CD4-positive, alpha-beta T cell treated with Interleukin-1 beta for 1 hour (primary cell): ENCODE measurements at places on chromosomes 16 and 17.

GRCh38 chr17:50022463-50023130 is 27.6 kb upstream of the DLX3 start:
- no peak for DNase-seq

- DNase-seq = no peak
Observed at GRCh38 chr17:69430488-69430887, 16.0 kb downstream of the MAP2K6 start.

- DNase-seq = no peak
Observed at GRCh38 chr17:63722403-63722802, 19.2 kb downstream of the STRADA start.

DNA sequence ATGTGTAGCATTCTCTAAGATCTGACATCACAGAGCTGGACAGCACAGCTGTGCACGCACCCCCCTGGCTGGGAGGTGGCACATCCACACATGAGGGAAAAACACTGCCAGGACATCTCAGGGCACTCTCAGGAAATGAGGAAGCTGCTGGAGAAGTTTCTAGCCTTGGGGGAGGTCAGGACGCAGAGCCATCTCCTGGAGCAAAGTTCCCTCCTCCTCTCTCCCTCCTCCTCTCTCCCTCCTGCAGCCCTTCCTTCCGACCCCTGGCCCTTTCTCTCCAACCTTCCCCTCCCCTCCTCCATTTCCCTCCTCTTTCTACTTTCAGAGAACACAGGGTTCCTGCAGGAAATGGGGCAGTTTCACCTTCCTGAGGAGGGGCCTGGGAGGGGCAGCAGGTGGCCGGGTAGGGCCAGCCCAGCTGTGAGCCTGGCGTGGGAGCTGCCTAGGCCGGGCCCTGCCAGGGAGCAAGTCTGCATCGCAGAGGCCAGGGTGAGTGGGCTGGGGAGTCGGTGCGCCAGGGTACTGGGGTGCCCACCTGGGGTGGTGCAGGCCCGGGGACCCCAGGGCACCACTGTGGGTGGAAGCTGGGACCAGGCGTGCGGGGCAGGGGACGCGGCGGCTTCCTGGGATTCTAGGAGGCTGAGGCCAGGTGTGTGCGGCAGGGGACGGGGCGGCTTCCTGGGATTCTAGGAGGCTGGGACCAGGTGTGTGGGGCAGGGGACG is at the start of gene DPEP1:
Gene DPEP1 (plus strand): TSS at position 412 of the 723 bp plus-strand sequence. CDS start 16,769 bp downstream, outside the sequence.
- DNase-seq = no peak

DNA sequence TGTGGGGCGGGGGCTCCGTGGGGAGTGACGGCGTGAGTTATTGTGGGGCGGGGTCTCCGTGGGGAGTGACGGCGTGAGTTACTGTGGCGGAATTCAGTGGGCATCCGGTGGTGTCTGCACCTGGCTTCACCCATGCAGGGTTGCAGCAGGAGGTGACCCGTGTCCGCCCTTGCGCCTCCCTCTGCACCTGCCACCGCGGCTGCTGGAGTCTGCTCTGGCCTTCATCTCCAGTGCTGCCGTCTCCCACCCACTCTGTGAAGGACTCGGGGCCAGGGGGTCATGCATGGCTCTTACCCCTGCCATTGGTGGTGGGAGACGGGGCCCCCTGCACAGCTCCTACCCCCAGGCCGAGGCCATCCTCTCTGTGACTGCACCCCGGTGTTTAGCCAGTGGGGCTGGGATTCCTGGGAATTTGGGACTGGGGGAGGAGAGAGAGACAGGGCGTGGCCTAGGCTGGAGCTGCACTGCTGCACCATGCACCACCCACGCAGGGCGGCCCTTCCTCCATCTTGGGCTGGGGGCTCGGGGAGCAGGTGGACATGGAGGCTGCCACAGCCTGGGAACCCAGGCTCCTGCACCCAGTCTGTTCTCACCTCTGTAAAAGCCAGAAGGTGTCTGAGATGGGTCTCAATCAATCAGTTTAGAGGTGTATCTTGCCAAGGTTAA is 1.3 kb upstream of the PABPN1L start:
- no peak for DNase-seq

GRCh38 chr16:57479205-57479975 is 6.9 kb downstream of the DOK4 start:
- DNase-seq = no peak

- DNase-seq = no peak
Observed at GRCh38 chr17:43118679-43119615, 6.2 kb downstream of the BRCA1 start.

GRCh38 chr17:69967910-69968411 is 107.1 kb upstream of the KCNJ16 start:
- DNase-seq = no peak

DNA sequence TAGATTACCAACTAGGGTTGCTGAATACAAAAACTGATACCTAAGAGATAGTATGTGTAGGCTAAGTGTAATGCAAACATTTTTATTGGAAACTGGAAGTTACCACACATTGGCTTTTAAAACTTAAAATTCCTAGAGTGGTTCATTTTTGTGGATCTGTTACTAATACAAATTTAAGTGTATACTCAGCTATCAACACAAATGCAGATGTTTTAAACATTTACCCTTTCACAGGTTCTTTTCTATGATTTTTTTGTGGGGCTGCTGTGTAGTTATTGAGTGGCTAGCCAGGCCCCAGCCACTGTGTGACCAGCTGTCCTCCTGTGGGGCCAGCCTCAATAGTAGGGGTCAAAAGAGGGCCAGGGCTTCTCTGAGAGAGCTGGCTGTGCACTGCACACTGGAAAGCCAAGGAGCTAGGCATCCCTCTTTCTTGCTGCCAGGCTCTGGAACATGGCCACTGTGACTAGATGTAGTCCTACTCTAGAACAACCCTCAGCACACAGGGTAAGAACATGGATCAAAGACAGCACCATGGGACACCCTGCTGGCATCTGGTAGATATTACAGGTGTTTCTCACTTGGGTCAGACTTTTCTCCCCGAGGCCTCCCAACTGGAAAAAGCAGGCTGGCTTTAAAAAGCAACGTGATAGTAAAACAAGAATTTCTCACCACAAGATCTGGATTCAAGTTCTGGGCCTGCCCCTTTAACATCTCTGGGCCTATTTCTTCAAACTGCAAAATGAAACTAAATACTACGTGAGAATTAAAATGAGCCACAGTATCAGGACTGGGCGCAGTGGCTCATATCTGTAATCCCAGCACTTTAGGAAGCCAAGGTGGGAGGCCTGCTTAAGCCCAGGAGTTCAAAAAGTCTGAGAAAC is 7.3 kb upstream of the VEZF1 start:
- peak; percentile 68 for DNase-seq

DNA sequence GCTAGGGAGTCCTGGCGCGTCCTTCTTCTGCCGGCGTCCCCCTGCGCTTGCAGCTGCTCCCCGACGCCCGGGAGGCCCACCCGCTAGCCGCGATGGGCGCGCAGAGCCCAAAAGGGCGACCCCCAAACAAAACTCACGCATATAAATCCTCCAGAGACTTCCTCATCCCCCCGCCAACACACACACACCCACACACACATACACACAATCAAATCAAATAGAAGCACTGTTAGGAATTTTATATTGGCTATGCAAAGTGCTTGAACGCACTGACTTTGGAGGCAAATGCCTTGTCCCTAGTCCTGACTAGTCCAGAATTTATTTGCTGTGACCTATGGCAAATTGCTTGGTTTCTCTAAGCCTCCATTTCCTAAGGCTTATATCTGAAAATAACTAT is 23.8 kb upstream of the CRYM start:
- no peak for DNase-seq

DNA sequence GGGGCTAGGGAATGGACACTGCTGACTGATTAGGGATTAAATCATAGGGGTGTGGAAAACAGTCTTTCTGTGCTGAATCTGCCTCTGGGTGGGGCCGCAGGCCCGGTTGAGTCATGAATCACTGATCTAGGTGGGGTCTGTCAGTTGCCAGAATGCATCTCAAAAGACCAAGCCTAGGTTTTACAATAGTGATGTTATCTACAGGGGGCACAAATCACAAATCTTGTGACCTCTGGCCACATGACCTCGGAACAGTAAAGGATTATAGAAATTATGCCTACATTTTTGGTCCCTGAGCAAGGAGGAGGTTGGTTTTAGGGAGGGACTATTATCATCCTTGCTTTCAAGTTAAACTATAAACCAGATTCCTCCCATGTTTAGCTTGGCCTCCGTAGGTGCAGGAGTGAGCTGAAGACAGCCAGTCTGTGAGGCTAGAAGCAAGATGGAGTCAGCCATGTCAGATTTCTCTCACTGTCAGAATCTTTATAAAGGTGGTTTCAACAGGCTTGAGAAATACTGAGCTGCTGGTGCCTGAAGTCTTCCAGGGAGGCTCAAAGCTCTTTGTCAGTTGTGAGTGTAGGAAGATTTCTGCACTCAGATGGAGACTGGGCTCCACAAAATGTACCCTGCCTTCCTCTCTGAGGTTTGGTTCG is 12.9 kb downstream of the GNGT2 start:
- no peak for DNase-seq

GRCh38 chr16:425740-426114 is 278 bp downstream of the RAB11FIP3 start:
- DNase-seq = no peak

GRCh38 chr16:81224824-81225223 is 13.7 kb upstream of the BCO1 start:
- no peak for DNase-seq

DNA sequence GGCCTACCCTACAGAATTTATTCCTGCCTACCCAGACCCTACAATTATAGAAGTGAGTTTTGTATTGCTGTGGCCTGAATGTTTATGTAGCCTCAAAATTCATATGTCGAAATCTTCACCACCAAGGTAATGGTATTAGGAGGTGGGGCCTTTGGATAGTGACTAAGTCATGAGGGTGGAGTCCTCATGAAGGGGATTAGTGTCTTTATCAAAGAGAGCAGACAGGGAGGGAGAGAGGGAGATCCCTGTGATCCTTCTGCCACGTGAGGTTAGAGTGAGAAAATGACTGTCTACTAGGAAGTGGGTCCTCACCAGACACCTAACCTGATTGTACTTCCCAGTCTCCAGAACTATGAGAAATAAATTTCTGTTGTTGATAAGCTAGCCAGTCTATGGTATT is 981 bp upstream of the DUXB start:
- no peak for DNase-seq

GRCh38 chr17:6768447-6768846 is 7.6 kb upstream of the FBXO39 start:
- no peak for DNase-seq

DNA sequence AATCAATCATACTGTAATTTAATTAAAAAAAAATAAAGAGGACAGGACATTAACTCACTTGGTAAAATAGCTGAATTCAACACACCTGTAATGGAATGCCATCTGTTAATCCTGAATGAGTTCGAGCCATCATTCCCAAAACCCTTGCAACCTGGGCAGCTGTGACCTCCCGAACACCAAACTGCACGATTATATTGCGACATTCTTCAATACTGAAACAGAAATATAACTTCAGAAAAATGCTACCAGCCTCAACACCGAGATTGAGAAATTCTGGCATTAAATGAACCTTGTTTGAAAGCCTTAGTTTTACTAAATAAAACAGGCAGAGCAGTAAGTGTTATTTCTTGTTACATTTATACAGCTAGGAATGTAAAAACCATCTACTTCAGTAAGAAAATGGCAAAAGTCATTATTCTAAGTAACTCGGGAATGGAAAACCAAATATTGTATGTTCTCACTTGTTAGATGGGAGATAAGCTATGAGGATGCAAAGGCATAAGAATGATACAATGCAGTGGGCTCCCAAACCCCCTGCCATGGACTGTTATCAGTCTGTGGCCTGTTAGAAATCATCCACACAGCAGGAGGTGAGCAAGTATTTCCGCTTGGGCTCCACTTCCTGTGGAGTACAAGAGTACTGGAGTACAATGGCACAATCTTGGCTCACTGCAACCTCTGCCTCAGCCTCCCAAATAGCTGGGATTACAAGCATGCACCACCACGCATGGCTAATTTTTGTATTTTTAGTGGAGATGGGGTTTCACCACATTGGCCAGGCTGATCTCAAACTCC is 46.5 kb downstream of the CNOT1 start:
- DNase-seq = no peak

- DNase-seq = peak; percentile 20
Observed at GRCh38 chr16:81752225-81752875, 26.7 kb upstream of the PLCG2 start.

- no peak for DNase-seq
Observed at GRCh38 chr16:51440131-51440889, 289.2 kb upstream of the SALL1 start.

DNA sequence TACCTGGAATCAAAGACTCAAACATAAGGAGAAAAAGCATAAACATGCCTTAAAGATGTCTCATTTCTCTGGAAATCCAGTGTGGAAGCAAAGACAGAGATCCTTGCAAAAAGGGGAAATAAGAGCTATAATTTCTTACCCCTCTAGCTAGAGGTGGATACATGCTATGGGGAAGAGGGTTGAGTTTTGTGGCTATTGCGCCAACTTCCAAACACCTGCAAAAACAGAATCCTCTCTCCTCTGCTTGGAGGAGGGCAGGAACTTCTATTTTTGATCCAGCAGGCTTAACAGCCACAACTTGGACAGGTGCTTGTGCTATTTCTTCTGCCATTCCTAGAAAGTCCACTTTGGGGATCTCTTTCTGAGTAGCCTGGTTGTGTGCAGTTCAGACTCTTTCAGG is 21.5 kb upstream of the NUDT7 start:
- DNase-seq = no peak

- no peak for DNase-seq
Observed at GRCh38 chr17:4518901-4519300, 20.2 kb downstream of the SPNS2 start.

DNA sequence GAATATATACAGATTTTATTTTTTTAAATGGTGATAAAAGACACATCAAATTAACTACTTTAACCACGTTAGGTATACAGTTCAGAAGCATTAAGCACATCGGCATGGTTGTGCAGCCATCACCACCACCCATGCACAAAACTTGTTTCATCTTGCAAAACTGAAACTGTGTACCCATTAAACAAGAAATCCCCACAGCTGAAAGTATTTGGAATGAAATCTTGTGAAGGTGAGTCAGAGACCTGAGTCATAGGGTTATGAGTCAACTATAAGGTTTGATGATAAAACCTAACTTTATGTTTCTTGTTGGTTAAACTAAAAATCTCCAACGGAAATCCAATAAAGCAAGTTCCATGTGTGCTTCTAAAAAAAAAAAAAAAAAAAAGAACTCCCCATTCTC is 561.6 kb upstream of the PSMD7 start:
- no peak for DNase-seq

DNA sequence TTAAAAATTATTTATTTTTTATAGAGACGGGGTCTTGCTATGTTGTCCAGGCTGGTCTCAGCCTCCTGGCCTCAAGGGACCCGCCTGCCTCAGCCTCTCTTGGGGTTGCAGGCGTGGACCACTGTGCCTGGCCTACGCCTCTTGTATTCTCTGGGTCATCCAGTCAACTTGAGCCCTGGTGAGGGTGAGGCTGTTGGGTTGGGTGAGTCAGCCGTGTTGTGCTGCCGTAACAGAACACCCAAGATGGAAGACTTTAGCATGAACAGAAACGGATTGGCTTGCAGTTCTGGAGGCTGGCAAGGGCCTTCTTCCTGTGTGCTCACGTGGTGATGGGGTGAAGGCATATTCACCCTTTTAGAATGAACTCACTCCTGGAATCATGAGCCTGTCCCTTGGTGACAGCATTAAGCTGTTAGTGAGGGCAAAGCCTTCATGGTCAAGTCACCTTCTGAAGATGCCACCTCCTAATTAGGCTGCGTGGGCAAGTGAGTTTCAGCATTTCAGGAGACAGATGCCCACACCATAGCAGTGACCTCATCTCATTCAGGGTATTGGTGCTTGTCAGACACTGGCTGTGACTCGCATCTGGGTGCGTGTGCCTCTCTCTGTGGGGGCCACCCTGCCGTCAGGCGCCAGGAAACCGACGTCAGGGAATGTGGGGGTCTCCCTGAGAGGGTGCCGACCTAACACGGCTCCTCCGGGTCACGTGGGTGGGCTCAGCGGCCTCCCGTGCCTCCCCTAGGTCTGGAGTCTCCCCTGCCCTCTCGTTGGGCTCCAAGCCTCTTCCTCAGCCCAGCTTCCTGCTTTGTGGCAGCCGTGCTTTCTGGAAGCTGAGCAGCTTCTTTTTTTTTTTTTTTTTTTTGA is 49.8 kb downstream of the WDR45B start:
- DNase-seq = no peak
